ENCODE measurements at places on chromosomes 4 and X.

GRCh38 chr4:180150818-180151217 lies 2092.4 kb upstream of the TENM3 start:
- DNase-seq, result no peak

- DNase-seq, result no peak
Measured at GRCh38 chr4:77184974-77185373, 28.0 kb downstream of the CCNG2 start.

DNA sequence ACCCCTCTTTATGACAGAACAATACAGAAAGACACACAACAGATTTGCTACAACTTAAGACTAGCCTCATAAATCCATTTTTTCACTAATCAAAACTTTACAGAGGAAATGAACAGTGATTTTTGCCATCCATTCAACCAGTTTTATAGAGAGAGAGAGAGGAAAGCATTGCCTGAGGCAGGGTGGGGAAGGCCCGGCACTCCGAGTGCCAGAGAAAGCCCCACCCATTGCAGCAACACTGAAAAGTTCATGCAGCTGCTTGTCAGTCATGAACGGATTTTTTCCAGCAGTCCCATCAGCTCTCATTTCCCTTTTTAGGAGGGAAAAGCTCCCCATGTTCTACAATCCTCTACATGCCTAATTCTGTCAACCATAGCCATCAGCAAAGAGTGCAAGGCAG lies 236.9 kb downstream of the CHIC1 start:
- no peak for DNase-seq

DNA sequence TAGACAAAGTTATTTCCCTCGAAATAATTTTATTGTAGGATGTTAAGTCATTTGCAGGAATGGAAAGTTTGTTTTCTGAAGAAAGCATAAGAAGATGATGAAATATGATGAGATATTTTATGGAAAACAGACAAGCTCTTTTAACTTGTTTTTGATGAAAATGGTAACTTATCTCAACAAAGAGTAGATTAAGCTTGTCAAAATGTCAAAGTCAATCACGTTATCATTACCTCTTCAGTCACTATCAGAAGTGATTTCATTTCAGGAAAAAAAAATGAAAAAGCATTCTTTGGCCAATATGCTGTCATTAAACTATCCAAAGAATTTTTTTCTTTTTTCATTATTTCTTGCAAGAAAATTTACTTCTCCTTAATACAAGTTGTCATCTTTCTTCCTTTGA lies 221.0 kb upstream of the ANKRD50 start:
- DNase-seq, result peak; percentile 16

- peak; percentile 80 for DNase-seq
Measured at GRCh38 chrX:9327747-9328145, 137.1 kb upstream of the TBL1X start.

DNA sequence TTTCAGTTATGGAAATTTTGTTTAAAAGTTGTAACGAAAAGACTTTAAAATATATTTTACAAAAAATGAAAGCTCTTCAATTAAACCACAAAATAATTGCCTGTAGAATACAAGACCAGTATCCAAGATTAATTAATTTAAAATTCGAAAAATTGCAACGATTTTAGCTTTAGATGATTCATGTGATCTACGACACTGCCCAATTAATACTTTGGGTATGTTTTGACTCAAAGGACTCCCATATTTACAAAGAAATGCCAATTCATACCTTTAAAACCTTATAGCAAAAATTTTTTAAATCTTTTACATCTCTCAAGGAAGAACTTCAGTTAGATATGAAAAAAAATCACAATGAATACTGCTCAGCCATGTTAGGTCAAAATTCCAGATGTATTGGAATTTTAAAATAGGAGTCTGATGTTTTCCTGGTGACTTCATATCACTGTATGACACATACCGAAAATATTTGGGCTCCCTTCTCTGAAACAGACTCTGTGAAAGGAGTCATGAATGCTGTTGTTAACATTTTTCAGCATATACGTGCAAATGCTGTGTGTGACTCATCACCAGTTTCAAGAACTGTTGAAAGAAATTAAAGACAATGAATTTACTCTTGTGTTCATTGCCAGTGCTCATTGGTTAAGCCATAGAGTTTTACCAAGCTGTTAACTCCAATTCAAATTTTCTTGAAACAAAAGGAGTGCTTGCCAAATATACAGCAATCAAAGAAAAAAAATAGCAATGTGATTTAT lies 13.8 kb upstream of the SMS start:
- DNase-seq, result peak; percentile 89

DNA sequence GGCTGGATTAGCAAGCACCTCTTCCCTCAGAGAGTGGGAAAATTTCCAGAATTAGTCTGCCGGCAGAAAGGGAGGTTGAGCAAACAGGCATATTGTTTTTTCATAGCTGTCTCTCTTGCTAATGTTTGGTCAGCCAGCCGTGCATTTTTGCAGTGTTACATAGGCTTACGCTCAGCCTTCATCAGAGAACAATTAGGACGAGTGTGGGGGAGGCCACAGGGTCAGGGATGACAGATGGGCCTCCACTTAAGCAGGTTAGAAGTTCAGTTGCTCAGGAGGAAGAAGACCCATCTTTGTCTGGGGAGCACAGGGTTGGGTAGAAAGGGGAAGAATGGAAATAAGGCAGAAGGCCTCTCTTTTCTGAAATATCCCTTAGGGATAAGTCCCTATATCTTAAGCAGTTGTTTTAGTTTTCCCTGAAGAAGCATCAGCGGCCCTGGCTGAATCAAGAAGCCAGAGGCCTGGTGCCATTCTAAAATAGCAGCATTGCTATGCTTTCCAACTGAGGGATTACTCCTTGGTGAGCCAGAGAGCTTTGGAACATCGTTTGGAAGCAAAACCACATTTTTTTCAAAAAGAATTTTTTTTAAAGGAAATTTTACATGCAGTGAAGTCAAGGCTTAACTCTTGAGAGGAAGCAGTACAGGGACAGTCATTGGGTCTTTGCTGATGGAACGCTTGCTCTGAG lies 118.8 kb downstream of the SMIM20 start:
- DNase-seq, result peak; percentile 83

DNA sequence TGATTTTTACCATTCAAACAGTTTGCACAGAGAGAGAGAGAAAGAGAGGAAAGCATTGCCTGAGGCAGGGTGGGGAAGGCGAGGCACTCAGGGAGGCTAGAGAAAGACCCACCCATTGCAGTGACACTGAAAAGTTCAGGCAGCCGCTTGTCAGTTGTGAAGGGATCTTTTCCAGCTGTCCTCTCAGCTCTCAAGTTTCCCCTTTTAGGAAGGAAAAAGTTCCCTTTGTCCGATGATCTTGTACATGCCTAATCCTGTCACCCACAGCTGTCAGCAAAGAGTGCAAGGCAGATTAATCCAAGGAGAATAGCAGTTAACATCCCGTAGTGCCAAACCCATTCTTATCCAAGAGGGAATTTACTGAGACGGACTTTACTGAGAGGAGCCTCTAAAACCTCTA lies 255.0 kb downstream of the MAGEB5 start:
- DNase-seq, result no peak

GRCh38 chr4:58553031-58553430 lies 1442.8 kb upstream of the IGFBP7 start:
- DNase-seq, result no peak

DNA sequence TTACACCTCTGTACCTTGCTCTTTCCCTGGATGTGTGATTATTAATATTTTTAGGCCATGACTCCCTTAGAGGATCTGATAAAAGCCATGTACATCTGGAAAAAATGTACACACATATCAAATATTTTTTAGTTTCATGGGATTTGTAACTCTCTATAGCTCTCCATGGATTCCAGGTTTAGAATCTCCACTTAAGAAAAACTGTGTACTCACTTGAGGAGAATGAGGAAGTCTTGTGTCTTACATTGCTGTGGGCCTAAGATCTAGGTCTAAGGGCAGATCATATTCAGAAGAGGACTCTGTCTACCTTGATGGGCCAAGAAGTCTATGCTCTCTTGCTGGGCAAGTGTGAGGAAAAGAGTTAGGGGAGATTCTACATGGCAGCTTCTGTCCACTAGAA lies 98.0 kb downstream of the RRAGB start:
- DNase-seq, result no peak

DNA sequence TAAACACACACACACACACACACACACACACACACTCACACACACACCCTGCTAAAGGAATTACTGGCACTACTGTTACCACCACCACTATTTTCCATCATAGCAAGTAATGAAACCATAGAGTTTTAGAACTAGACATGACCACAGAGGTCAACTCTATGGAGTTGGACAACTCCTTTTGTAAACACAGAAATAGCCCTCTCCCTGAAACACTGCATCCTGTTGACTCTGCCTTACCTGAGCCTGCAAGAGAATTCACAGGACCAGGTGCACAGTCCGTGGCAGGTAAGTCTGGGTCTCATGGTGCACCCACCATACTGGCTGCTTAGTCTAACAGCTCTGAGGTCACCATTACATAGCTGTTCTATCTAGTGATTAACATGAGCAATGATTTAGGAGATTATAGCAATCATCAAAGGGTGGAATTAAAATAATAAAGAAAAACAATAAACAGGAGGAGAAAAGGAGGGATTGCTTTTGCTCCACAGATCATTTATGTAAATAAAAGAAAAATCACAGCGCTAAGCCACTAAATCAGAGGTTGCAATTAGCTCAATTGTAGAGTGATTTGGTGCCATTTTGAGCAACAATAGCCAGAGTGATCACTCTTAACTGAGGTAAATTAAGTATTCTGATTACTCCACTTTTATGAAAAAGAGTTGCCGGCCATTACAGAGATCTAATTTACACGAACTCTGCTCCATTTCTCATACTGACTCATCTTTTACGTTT lies 340.0 kb upstream of the RASGEF1B start:
- DNase-seq, result no peak

- DNase-seq, result no peak
Measured at GRCh38 chr4:155789391-155789790, 30.6 kb downstream of the GUCY1B1 start.

DNA sequence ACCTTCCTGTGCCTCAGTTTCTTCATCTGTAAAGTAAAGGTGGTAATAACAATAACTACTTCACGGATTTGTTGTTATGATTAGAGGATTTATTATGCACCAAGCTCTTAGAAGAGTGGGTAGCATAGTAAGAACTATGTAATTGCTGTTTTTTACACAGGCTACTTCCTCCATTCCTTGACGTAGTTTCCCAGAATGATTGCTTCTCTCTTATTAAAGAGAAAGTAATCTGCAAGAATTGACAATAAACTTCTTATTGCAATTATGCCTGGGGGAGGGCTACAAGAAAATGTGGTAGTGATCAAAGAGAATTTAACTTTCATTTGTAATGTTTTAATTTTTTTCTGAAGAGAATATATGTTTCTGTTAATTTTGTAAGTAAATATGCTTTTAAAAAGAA lies 238.7 kb downstream of the GASK1B start:
- no peak for DNase-seq

- DNase-seq, result peak; percentile 88
Measured at GRCh38 chrX:15515931-15516330, 15.3 kb downstream of the BMX start.

- DNase-seq, result no peak
Measured at GRCh38 chrX:136255541-136255940, 4.3 kb upstream of the MAP7D3 start.

DNA sequence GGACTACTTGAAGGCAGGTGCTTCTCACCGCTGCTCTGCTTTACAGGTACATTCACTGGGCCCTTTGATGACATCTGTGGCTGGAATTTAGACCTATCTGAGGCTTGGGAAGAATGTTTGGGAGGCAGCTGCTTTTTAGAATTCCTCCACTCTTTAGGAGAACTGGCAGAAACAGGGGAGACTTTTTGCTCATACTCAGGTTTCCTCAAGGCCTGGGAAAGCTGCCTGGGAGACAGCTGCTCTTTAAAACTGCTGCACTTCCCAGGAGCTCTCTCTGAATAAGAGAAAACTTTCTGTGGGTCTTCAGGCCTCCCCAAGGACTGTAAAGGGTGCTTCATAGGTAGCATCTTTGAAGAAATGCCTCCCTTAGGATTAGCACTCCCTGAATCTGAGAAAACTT lies 14.3 kb downstream of the CT47C1 start:
- no peak for DNase-seq

All from NCI-H226 (cell line).